ENCODE measurements at places on chromosomes 5 and 9.
A peak's percentile ranks its signal among the peaks of the same experiment; 100 is the strongest.

DNA sequence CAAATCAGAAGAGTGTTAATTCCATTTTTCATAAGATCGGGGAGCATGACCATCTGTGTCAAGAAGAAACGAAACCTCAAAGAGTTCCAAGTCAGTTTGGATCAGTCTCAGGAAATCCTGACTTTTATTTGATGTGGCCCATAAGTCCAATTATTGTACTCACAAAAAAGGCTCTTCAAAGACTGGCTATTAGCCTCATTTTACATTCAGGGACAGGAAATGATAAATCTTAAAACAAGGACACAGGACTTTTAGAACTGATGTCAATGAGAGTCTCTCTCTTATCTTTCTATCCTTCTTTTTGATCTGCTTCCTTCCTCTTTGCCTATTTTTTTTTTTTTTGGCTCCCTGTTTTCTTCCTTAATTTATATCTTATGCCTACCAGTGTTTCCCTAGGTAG is 43.7 kb upstream of the SHOC1 start:
- no peak for DNase-seq

DNA sequence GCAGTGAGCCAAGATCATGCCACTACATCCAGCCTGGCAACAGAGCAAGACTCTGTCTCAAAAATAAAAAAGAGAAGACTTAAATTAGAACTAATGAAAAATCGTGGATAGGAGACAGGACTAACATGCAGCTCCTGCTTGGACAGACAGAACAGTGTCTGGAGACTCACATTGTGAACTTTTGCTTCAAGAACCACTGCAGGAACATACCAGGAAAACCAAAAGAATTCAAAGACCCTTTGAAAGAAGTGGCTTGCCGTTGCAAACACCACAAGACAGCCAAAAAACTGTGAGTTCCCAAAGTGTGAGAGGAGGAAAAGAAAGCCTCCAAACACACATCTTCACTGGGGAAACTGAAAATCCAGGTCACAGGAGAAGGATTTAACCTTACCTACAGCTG is 48.8 kb upstream of the SNAPC3 start:
- no peak for DNase-seq

- DNase-seq: no peak
Observed at GRCh38 chr9:74810200-74810599, 77.5 kb downstream of the TRPM6 start.

DNA sequence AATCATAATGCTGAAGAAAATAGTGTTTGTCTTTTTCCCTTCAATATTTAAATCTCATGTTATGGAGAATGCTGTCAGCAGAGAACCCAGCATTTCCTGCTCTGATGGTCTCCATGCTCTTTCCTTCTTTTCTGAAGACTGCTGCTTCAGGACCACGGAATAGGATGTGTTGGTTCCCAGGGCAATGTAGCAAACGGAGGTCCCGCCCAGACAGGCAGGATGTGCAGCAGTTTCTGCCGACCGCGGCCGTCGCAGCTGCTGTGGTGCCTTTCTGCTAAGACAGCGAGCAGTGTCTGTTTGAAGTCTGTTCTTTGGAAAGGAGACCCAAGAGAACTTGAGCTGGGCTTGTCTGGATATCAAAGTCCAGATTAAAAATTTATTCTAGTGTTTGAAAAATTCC is 654.3 kb downstream of the CCDC171 start:
- peak; percentile 50 for DNase-seq
